ENCODE measurements at places on chromosomes 16 and 17.

- DNase-seq, result no peak
These were observed 7.0 kb upstream of the METTL22 start for GRCh38 chr16:8614435-8615029.

DNA sequence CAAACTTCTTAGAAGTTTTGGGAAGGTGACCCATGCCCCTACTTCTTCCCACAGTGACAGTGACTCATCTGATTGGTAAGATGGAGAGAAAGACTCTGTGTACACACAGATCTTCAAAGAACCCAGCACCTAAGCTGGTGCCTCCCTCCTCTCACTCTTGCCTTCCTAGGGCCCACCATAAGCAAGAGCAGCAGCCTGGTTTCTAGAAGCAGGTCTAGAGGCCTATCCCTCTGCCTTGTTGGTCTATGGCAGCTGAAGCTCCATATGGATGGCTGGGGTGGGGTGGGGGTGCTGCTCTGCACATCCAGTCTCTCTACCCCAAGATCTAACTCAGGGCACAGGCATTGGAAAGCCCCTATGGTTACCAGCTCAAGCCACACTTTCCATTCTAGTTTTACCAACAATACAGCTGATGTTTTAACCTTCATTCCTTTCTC is 47.5 kb downstream of the STAT3 start:
- DNase-seq, result no peak

- DNase-seq, result no peak
These were observed 145.6 kb downstream of the CCDC182 start for GRCh38 chr17:57599271-57600045.

DNA sequence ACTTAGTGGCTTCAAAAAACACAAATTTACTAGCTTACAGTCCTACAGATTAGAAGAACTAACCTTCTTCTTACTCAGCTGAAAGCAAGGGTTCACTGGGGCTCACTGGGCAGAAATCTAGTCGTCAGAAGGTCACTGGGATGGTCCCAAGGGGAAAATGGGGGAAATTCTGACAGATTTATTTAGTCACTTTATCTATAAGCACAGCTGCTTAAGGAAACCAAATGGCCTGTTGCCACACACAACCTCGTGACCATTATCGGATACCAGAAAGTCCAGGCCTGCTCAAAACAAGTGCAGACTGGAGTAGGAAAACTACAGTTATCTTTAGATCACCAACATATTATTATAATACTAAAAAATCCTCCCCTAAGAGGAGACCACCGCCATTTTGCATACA is 374.6 kb upstream of the ASIC2 start:
- no peak for DNase-seq

DNA sequence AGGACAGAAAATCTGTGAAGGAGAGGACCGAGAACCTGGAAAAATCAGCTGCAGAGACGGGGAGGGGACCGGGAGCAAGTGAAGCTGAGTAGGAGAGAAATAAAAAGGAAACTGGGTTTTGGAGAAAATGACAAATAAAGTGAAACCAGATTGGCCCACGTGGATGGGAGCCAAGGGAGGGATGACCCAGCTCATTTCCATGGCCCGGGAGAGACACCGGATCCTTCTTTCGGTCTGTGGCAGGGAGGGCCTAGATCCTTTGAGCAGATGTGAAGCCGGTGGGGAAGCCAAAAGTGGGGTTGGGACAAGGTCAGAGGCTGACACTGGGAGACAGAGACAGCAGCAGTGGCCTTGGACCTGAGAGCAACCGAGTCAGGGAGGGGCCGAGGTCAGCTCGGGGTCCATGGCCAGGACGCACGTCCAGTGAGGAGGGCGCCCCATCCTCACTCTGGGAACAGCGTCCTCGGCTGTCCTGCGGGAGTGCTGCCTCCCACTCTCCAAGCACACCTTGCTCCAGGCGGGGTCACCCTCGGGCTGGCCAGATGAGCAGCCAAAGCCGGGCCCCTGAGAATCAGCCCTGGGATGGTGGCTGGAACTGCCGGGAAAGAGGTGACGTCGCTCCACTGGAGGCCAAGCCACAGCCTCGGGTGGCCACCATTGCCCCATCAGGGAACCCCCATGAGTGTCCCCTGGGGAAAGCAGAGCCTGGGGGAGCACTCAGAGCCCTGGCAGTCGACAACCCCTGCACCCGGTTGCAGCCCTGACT is 50.8 kb upstream of the CDR2 start:
- no peak for DNase-seq

GRCh38 chr16:88078111-88078775 is 127.0 kb downstream of the BANP start:
- no peak for DNase-seq

DNA sequence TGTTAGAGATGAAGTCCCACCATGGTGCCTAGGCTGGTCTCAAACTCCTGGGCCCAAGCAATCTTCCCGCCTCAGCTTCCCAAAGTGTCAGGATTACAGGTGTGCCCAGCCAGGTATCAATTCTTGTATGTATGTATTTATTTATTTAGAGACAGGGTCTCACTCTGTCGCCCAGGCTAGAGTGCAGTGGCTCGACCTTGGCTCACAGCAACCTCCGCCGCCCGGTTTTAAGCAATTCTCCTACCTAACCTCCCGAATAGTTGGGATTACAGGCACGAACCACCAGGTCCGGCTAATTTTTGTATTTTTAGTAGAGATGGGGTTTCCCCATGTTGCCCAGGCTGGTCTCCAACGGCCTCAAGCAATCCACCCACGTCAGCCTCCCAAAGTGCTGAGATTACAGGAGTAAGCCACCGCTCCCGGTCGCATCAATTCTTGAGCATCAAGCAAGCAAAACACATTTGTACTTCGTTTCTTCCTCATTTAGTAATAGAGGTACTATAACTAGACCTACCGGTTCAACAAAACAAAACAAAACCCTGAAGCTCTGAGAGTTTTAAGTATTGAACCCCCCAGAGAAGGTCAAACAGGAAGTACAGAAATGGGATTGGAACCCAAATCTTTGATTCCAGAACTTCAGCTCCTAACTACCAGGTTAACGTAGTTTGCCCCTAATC is 1.0 kb upstream of the ZNF500 start:
- no peak for DNase-seq

GRCh38 chr17:49110509-49110908 is 22.1 kb upstream of the B4GALNT2 start:
- no peak for DNase-seq

DNA sequence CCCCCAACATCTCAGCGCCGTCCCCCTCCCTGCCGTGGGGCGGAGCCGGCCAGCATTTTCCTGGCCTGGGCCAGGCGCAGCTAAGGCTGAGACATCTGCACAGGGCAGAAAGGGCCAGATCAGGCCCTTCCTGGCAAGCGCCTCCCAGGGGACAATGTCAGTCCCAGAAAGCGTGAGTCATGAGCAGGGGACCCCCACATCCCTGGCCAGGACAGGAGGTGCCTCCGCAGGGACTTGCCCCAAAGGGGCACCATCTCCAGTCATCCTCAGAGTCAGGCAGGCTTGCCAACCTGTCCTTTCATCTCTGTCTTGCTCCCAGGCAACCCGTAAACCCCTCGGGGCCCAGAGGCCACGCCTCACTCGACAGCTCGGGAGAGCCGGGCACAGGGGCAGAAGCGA is 43.2 kb downstream of the SOCS1 start:
- no peak for DNase-seq

- no peak for DNase-seq
These were observed 2.7 kb downstream of the ZSCAN10 start for GRCh38 chr16:3096362-3096761.

GRCh38 chr17:41352597-41353366 is 2.2 kb upstream of the KRT33A start:
- no peak for DNase-seq

DNA sequence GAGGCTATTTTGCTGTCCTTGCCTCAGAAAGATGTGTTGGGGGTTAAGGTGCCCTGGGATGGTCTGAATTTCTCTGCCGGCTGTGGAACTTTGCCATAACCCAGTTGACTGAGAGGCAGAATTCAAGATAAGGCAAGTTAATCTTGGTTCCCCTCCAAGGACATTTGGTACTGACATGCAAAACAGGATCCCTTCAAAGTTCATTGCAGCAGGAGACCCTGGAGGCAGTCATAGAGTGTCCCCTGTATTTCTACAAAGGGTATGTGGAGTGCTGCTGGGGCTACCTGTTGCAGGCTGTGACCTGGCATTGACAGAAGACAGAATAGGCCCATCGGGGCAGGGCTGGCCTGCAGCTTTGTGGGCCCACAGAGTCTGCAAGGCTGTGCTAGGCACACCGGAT is 135.6 kb upstream of the IRX3 start:
- no peak for DNase-seq

DNA sequence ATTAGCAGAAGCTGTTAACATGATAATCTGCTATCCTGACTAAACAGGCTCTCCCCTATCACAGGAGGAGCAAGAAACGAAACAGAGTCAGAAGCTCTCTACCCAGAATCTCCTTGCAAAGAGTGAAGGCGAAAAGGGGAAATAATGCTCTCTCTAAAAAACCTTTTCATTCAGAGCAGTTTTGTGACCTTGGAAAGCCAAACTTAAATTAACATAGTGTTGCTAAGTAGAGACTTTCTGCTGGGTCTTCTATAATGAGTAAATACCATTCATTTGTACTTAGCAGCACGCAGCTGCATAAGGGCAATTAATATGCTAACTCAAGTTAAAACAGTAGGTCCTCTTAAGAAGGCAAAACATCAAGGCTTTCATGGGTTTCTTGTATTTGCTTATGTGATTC is 101.7 kb upstream of the GPR139 start:
- no peak for DNase-seq

DNA sequence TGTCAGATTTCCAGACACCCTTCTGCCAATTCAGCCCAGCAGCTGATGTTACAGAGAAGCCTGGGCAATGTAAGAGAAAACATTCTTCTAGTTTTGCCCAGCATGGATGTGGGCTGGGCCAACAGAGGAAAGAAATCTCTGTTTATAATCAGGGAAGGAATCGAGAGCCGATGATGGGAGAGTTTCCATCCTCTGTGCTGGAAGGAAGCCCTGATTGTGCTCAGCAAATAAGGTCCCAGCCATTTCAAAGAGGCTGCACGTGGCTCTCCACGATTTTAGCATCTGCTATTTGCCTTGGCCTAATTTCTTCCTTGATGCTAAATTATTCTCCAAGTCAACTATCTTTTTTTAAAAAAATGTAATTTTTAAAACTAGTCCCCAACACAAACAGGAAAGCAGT is 70.0 kb downstream of the IRX6 start:
- DNase-seq, result no peak

- DNase-seq, result peak; percentile 89
These were observed 402.1 kb downstream of the SEC14L1 start for GRCh38 chr17:77542551-77543490.

GRCh38 chr16:47018223-47018891 is 44.9 kb upstream of the DNAJA2 start:
- DNase-seq, result peak; percentile 33

DNA sequence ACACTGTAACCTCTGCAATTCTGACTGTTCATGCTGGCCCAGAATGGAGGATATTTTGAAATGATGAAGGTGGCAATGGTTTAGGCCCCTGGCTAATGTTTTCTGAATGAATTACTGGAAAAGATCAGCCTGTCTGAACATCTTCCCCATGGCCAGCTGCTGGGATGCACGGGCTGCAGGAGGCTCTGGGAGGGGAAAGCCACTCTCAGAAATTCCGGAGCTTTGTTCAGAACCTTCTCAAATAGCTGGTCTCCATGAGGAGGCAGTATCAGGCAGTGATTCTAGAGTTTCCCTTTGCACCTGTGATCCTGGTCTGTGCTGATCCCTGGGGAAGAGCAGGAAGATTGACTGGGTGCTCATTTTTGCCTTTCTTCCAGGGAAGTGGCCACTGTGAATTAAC is 5.0 kb downstream of the SLC6A2 start:
- DNase-seq, result no peak

DNA sequence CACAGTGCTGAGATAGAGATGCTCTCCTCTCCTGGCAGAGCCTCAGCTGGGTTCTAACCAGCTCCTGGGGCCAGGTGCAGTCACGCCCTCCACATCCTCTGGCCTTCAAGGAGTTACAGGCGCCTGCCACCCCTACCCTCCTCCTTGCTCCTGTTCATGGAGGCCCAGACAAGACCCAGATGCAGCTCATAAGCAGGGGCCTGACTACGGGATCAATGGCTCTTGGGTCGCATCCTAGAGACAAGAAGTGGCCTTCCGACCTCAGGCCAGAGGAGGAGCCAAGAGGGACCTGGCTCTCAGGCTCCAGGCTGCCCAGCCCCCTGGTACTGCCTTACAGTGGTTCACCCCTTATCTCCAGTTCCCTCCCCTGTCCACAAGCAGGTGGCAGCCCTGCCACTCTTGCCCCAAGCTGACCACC is 23.0 kb downstream of the ARHGAP27 start:
- DNase-seq, result no peak

- DNase-seq, result no peak
These were observed 59.0 kb downstream of the ANKFY1 start for GRCh38 chr17:4204710-4205173.

- DNase-seq, result no peak
These were observed 1.2 kb upstream of the FOXF1 start for GRCh38 chr16:86508947-86509758.

DNA sequence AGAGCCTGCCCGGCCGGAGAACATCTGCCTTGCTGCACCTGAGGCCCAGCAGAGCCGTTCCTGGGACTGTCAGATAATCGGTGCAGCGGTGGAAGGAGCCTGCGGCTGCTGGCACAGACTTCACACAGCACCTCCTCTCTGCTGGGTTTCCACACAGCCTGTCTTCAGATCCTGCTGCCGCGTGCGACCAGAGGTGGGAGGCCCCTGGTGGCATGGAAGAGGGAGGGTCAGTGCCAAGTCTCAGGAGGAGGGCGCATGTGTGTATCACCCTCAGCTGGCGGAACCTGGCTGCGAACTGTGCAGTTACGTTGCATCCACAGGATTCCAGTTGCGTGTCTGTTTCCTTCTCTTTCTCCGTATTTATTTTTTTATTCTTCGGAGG is 3.3 kb downstream of the CDK5R1 start:
- peak; percentile 59 for DNase-seq

- DNase-seq, result no peak
These were observed 65.1 kb upstream of the HAS3 start for GRCh38 chr16:69040144-69040909.

DNA sequence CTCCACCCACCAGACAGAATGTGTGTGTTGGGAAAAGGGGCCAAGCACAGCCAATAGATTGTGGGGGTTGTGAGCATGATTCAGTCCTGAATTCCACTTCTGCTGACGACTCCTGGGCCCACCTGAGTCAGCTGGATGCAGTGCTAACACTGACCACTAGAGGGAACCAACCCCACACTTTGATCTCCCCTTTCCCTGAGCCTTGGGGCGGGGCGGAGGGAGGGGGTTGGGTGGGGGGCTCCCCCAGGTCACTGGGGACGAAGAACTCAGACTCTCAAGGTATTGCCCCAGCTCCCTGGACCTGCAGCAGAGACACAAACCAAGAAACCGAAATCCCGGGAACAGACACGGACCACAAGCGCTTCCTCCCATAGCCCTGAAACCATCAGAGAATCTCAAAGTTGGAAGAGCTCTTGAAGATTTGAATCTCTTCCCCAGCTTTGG is 621 bp upstream of the CSHL1 start:
- peak; percentile 53 for DNase-seq

GRCh38 chr16:27969574-27969973 is 93.9 kb downstream of the GSG1L start:
- no peak for DNase-seq

DNA sequence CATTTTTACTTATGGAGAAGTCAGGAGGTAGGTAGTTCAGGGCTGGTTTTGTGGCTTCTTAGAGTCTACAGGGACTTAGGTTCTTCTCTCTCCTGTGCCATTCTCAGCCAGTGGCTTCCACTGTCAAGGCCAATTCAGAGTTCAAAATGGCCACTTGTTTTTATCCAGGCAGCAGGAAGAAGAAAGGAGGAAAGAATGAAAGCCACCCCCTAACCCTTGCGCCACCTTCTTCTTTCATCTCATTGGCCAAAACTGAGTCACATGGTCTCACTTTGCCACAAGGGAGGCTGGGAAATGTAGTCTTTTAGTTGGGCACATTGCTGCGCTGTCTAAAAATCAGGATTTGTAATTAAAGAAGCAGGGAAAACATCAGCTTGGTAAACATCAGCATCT is 60.8 kb upstream of the MED9 start:
- peak; percentile 93 for DNase-seq
